ENCODE measurements at places on chromosomes 1 and 21. TPM values are rescaled to one million over a fixed set of nuclear protein-coding genes. Genes with fewer than 3 reads are reported as not detected.

Gene PALMD
- not detected for total RNA-seq

Gene RNU1-2
- not detected for total RNA-seq

Gene KCNE2
- not detected for total RNA-seq

Gene MFAP2
- total RNA-seq: 189 TPM

Gene ZNF683
- not detected for total RNA-seq

Gene KIF2C
- total RNA-seq: 14.2 TPM

Gene SMCP
- not detected for total RNA-seq

Gene RIIAD1
- not detected for total RNA-seq

Gene RASSF5
- 0.89 TPM for total RNA-seq

Gene NBPF6
- total RNA-seq: not detected

DNA sequence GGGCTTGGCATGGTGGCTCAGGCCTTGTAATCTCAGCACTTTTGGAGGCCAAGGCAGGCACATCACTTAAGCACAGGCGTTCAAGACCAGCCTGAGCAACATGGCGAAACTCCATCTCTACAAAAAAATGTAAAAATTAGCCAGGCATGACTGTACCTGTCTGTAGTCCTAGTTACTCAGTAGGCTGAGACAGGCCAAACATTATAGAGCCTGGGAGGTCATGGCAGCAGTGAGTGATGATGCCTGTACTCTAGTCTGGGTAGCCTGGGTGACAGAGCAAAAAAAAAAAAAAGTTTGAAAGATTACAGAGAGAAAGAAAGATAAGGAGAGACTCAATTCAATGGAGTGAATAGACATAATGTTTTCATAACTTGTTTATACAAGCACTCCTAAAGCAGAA, 556.5 kb upstream of the BRINP3 start:
- H3K27me3 ChIP-seq: no peaks in the 10 kb centered on the region
- no peaks in the 10 kb centered on the region for H3K36me3 ChIP-seq
- H3K4me3 ChIP-seq: no peak overlapping the region
- H3K4me1 ChIP-seq: no peaks in the 10 kb centered on the region

DNA sequence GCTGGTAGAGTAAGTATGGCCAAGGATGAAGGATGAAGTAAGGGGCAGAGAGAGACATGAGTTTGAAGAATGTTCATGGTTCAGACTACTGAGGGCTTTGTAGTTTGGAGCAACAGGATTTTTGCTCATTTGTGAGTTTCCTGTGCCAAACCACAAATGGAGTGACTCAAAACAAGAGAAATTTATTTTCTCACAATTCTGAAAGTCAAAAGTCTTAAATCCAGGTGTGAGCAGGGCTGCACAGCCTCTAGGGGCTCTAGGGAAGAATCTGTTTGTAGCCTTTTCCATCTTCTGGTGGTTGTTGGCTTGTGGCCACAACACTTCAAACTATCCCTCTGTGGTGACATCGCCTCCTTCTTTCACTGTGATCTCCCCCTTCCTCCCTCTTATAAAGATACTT, 58.9 kb downstream of the RHOU start:
- H3K4me3 ChIP-seq: no peak overlapping the region
- H3K36me3 ChIP-seq: no peaks in the 10 kb centered on the region
- no peak overlapping the region for H3K27ac ChIP-seq
- peak; percentile 20 for DNase-seq
- peaks cover 22% of the 10 kb centered on the region for H3K27me3 ChIP-seq

DNA sequence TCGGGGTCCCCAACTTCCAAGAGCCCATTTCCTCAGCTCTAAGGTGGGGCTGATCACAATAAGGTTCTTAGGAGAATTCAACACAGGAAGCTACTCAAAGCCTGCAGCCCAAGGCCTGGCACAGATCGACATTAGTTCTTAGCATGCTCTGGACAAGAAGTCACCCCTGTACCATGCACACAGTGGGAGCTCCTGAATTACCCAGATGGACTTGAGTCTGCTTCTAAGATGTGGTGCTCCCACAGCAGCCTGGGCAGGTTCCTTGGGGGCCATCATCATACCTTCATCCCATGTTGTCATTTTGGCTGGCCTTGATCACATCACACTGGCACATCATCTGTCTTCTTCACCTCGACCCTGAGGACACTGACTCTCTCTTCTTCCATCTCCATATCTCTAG, 153.3 kb upstream of the VAMP3 start:
- no peak overlapping the region for H3K27ac ChIP-seq
- H3K4me3 ChIP-seq: no peak overlapping the region
- no peaks in the 10 kb centered on the region for H3K36me3 ChIP-seq
- H3K27me3 ChIP-seq: no peaks in the 10 kb centered on the region
- H3K4me1 ChIP-seq: 0 out of 2 replicates have a peak, but pooled peaks cover 7% of the 10 kb centered on the region
- DNase-seq: no peak

- H3K27ac ChIP-seq: no peak overlapping the region
- DNase-seq: no peak
- no peak overlapping the region for H3K4me3 ChIP-seq
- H3K27me3 ChIP-seq: no peaks in the 10 kb centered on the region
- H3K36me3 ChIP-seq: no peaks in the 10 kb centered on the region
Measured at GRCh38 chr1:98870959-98871903, 133.4 kb downstream of the PLPPR5 start.

GRCh38 chr1:20588634-20589225, at the start of gene CDA:
Gene CDA (plus strand): TSS chr1:20589097. CDS start chr1:20589130, 33 bp downstream.
- peak; percentile 29 for DNase-seq
- H3K36me3 ChIP-seq: no peaks in the 10 kb centered on the region
- H3K4me3 ChIP-seq: peak within 1 kb of the TSS; percentile 41
- peaks cover 32% of the 10 kb centered on the region for H3K4me1 ChIP-seq

DNA sequence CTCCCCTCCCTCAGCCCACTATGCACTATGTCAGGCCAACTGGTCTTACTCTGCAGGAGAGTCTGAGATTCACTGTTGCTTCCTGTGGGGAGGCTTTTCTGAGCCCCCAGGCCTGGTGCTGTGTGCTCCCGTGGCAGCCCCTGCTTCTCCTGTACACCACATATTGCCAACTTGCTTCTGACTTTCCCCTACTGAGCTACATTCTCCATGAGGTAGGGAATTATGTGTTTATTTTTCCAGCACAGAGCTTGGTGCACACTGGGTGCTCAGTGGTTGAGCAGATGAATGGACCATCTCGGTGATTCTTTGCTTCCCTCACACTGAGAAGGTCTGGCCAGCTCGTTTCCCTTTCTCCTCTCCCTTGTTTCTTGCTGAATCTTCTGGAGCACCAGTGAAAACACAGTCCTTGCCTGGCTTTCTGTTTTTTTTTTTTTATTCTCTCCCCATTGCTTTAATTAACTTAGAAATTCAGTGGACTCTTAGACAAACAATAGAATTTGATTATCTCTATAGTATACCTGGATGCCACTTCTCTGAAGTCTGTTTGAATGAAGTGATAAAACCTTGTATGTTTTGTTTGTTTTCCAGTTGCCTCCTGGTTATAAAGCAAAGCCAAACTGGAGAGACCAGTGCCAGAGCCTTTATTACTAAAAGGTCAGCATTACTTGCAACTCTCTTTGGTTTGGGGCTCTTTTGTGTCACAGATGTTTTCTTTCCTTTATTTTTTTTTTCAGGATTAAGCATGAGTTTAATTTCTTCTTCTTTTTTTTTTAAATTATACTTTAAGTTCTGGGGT, 50.3 kb upstream of the CNIH3 start:
- no peaks in the 10 kb centered on the region for H3K27me3 ChIP-seq
- H3K36me3 ChIP-seq: no peaks in the 10 kb centered on the region
- H3K4me3 ChIP-seq: 0 out of 2 replicates have a peak overlapping the region, but pooled peaks have one; percentile 2
- peaks cover 38% of the 10 kb centered on the region for H3K4me1 ChIP-seq
- DNase-seq: no peak

- peaks cover 8% of the 10 kb centered on the region for H3K4me1 ChIP-seq
- no peaks in the 10 kb centered on the region for H3K36me3 ChIP-seq
- no peak for DNase-seq
Measured at GRCh38 chr1:180907313-180908055, 5.2 kb upstream of the KIAA1614 start.

- H3K27ac ChIP-seq: no peak overlapping the region
- H3K4me3 ChIP-seq: peak overlapping the region; percentile 48
Measured at GRCh38 chr1:170168265-170168664, 22.5 kb downstream of the NTMT2 start.

GRCh38 chr1:33384040-33384812, 46.7 kb downstream of the PHC2 start:
- no peaks in the 10 kb centered on the region for H3K27me3 ChIP-seq
- peak overlapping the region; percentile 61 for H3K27ac ChIP-seq
- no peaks in the 10 kb centered on the region for H3K36me3 ChIP-seq

- no peaks in the 10 kb centered on the region for H3K4me1 ChIP-seq
- no peak overlapping the region for H3K4me3 ChIP-seq
- DNase-seq: no peak
- no peak overlapping the region for H3K27ac ChIP-seq
Measured at GRCh38 chr1:190391582-190391981, 86.1 kb downstream of the BRINP3 start.

DNA sequence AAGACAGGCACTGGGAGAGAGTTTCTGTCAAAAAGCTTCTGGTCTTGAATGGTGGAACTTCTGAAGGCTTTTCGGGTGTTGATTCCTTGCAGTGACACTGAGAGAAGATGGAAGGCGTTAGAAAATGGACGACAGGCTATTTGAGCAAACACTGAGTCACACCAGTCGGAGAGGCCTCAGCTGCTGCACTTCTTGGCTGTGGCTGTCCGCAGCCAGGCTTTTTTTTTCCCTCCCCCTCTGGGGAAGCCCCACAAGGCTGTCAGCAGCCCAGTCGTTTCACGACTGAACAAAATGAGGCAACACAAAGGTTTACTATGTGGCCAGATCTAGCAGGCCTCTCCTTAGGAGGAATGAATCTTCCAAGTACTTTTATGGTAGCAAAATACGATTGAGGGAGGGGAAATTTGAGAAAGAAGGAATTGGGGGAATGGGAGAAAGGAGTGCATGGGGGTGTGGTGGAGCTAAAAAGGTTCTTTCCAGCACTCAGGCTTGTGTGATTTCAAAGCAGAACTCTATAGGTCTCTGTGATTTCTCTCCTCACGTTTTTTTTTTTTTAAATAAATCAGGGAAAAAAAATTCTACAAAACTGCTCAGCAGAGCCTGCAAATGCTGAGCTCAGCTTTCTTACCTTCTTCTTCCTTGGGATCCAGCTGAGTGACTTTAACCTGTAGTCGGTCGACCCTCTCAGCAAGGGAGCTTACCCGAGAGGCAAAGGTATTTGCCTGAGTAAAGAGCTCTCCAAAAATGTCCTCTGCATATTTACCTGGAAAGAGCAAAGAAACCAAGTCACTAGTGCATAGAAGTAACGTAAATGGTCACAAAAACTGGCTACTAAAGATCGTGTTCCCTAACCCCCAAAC, 26.1 kb downstream of the GPR3 start:
- DNase-seq: peak; percentile 97
- no peaks in the 10 kb centered on the region for H3K27me3 ChIP-seq
- H3K36me3 ChIP-seq: peaks cover 41% of the 10 kb centered on the region
- H3K4me3 ChIP-seq: no peak overlapping the region

GRCh38 chr1:2566101-2567045, 10.2 kb downstream of the TNFRSF14 start:
- H3K4me3 ChIP-seq: no peak overlapping the region
- no peak for DNase-seq
- H3K36me3 ChIP-seq: no peaks in the 10 kb centered on the region
- H3K27ac ChIP-seq: no peak overlapping the region

GRCh38 chr1:25113086-25113485, 119.2 kb downstream of the SYF2 start:
- no peak for DNase-seq
- H3K27ac ChIP-seq: no peak overlapping the region
- H3K27me3 ChIP-seq: peaks cover 11% of the 10 kb centered on the region
- H3K4me3 ChIP-seq: no peak overlapping the region
- no peaks in the 10 kb centered on the region for H3K4me1 ChIP-seq
- H3K36me3 ChIP-seq: no peaks in the 10 kb centered on the region

GRCh38 chr1:116289193-116289592, 83.9 kb upstream of the ATP1A1 start:
- DNase-seq: no peak
- H3K27ac ChIP-seq: no peak overlapping the region
- H3K4me3 ChIP-seq: no peak overlapping the region
- H3K4me1 ChIP-seq: peaks cover 9% of the 10 kb centered on the region

DNA sequence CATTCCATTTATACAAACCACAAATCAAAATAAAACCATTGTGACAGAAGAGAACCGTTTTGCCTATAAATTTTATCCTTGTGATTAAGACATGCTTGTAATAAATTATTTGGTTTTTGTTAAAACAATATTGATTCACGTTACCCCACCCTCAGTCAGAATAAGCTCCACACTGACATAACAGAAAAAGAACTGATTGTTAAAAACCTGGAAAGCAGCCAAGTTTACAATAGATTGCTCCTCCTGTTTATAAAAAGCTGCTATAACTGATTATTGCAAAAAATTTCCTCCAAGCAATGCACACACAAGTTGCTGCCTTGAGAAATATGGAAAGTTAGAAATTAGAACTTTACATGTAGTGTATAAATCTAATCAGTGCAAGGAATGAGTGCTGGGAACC, 263.5 kb downstream of the SETD4 start:
- no peak for DNase-seq
- H3K4me3 ChIP-seq: no peak overlapping the region
- no peaks in the 10 kb centered on the region for H3K36me3 ChIP-seq

DNA sequence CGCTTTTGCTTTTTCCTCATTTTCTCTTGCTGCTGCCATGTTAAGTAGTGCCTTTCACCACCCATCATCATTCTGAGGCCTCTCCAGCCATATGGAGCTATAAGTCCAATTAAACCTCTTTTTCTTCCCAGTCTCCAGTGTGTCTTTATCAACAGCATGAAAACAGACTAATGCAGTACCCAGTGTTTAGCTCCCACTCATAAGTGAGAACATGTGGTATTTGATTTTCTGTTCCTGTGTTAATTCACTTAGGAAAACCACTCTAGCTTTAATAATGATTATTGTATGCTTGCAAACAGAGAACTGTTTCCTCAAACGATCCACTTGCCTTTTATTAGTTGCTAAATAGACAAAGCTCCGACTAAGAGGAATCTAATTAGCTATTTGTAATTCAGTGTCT, 43.3 kb downstream of the IL23R start:
- no peak overlapping the region for H3K27ac ChIP-seq
- H3K27me3 ChIP-seq: peaks cover 7% of the 10 kb centered on the region
- no peaks in the 10 kb centered on the region for H3K36me3 ChIP-seq

DNA sequence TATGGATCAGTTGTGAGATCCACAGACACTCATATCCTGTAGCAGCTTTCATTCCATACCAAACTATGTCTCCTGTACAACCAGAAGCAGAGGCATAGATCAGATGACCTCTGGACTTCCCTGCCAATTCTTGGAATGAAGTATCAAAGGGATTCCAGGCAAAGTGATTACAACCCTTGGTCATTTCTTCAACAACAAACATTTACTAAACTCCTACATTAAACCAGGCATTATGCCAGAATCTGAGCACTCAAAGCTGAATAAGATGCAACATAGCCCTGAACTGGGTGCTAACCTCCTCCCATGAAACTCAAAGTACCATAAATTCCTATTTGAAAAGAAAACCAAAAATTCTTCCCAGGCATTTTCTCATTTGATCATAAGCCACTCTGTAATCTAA, 121.2 kb upstream of the SGIP1 start:
- H3K4me1 ChIP-seq: peaks cover 21% of the 10 kb centered on the region
- no peaks in the 10 kb centered on the region for H3K36me3 ChIP-seq
- no peak overlapping the region for H3K27ac ChIP-seq
- DNase-seq: peak; percentile 56

GRCh38 chr1:208010487-208011071, 99.7 kb upstream of the CD34 start:
- DNase-seq: no peak
- H3K4me3 ChIP-seq: no peak overlapping the region
- peaks cover 20% of the 10 kb centered on the region for H3K4me1 ChIP-seq
- no peak overlapping the region for H3K27ac ChIP-seq
- H3K36me3 ChIP-seq: no peaks in the 10 kb centered on the region

- no peaks in the 10 kb centered on the region for H3K36me3 ChIP-seq
- peaks cover 7% of the 10 kb centered on the region for H3K4me1 ChIP-seq
- no peak overlapping the region for H3K27ac ChIP-seq
- no peak for DNase-seq
Measured at GRCh38 chr1:56453016-56453415, 126.3 kb downstream of the PLPP3 start.

All from GM23248 (cell line).